ENCODE measurements at places on chromosomes 3 and 15.

- no peak for DNase-seq
Observed at GRCh38 chr3:66372681-66373350, 128.0 kb downstream of the LRIG1 start.

GRCh38 chr15:38130205-38130567 is 122.5 kb upstream of the SPRED1 start:
- no peak for DNase-seq

- no peak for DNase-seq
Observed at GRCh38 chr3:46080969-46081345, 53.7 kb upstream of the XCR1 start.

DNA sequence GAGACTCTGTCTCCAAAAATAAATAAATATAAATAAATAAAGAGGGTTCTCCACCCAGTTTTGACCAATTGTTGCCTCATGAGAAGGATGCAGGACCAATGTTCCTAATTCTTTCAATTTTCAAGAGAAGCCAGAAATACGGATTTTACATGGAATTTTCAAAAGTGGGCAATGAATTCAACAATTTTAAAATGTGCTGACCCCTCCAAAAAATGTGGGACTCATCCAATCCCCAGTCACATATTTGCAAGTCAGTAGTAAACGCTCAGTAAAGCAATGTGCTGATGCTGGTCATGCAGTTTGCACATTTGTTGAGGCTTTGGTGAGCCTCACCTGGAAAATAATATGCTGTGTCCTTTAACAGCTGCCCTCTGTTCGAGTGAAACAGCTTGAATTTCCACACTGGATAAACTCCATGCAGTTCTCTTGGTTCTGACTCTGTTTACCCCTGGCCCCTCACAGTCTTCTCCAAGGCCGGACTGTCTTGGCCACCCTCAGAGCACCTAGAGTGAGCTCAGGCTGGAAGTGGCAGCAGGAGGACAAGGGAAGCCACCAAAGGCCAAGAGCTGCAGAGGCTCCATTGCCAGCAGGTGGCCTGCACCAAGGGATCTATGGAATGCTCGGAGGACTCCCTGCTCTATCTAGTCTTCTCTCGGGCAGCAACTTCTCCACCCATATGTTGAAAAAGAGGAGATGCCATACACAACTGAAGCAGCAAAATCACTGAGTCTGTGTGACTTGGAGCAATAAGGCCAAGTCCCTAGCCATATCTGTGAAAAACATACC is 246.8 kb downstream of the UACA start:
- DNase-seq = no peak

- DNase-seq = no peak
Observed at GRCh38 chr3:173473237-173473636, 75.7 kb downstream of the NLGN1 start.

DNA sequence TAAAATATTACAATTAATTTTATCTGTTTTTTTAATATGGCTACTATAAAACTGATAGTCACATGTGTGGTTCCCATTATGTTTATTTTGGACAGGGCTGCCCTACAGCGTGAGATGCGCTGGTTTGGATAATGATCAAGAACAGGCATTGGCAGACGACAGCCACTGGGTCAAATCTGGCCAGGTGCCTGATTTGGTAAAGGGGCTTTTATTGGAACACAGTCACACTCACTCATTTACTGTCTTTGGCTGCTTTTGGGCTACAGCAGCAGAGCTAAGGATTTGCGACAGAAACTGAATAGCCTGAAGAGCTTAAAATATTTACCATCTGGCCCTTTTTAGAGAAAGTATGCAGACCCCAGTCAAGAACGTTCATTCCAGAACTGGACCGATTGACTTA is 724.2 kb upstream of the CFAP20DC start:
- DNase-seq = no peak

Measured in ovary (tissue), 10 donors.